ENCODE measurements at places on chromosomes 1 and 21.

- DNase-seq, result peak; percentile 71
Observed at GRCh38 chr1:110339407-110340206, 430 bp downstream of the RBM15 start.

- DNase-seq, result peak; percentile 32
Observed at GRCh38 chr1:172658871-172659453, at the start of gene FASLG. Gene FASLG, plus strand, starts transcription at chr1:172659103. Its CDS starts 99 bp downstream, at chr1:172659202.

DNA sequence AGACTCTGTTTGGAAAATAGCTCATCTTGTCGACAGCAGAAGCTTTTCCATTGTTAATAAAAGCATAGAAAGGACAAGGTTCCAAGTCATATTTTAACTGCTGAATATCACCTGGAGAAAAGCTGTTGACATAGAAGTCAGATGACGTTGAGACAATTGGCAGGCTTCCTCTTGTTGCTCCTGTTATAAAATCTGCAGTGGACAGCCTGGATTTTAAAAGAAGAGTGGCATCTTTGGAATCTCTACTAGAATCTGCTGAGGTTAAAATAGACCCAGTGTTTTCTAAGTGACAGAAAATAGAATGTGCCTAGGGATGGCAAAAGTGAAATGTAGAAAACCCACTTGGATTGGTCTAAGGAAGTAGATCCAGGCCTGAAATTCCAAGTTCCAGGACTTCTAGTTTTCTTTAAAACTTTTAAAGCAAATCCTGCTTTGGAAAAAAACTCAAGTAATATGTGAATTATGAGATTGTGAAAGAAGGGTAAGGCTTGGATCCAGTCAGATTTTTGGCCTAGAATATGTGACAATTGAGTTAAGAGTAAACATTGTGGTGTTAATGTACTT, 53.6 kb upstream of the NEXN start:
- no peak for DNase-seq

- DNase-seq, result no peak
Observed at GRCh38 chr1:41876576-41877445, 41.9 kb downstream of the HIVEP3 start.

- DNase-seq, result no peak
Observed at GRCh38 chr1:18241891-18242290, 134.3 kb downstream of the IGSF21 start.

GRCh38 chr21:27070861-27071670, 104.2 kb upstream of the ADAMTS5 start:
- no peak for DNase-seq

GRCh38 chr1:34113887-34114286, 51.1 kb downstream of the CSMD2 start:
- peak; percentile 23 for DNase-seq

GRCh38 chr1:93446837-93447451, 974 bp upstream of the FNBP1L start:
- peak; percentile 91 for DNase-seq

DNA sequence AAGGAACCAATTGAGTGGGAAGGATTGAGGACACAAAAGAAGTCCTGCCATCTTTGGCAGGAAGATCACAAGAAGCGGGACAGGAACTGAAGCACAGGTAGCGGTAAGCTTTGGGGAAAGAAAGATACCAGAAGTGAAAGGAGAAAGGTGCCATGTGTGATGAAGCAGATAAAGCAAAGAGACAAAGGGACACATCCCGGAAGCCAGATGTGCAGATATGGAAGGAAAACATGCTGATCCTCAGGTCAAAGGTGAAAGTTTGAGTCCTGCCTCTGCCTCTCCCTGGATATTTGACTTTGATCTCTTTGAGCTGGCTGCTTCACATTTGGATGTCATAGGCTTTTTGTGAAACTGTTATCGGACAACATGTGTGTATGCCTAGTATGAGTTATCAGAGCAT, 34.0 kb downstream of the ACP6 start:
- no peak for DNase-seq

DNA sequence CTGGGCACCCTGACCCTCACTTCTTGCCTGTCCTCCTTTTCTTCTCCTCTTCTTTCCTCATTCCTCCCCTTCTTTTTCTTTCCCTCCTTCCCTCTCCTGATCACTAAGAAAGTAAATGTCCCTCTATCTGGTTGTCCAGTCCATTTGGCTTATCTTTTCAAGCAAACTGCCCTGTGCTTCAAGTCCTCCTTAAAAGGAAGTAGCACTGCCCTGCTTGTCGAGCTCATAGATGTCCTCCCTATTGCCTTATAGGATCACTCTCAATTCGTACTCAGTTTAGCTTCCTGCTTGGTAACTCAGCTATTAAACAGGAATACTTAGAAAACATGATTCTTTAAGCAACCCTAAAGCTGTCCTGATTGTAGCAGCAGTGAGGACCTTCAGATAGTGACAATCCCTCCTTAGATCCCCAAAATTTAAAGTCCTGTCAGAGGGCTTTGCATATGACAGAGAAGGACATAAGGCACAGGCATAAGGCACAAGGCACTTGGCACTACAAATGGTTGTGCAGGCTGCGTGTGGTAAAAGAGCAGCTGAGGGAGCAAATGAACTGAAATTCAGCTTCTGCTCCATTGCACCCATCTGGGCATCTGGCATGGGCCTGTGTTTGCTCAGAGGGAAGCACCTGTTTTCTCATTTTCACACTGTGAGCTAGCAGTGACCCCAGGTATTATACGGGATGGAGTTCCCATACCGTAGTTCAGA, 26.1 kb upstream of the SLAMF6 start:
- DNase-seq, result no peak

GRCh38 chr1:201190005-201190404, 619 bp upstream of the IGFN1 start:
- DNase-seq, result no peak

- no peak for DNase-seq
Observed at GRCh38 chr1:5493851-5494311, 498.3 kb downstream of the NPHP4 start.

DNA sequence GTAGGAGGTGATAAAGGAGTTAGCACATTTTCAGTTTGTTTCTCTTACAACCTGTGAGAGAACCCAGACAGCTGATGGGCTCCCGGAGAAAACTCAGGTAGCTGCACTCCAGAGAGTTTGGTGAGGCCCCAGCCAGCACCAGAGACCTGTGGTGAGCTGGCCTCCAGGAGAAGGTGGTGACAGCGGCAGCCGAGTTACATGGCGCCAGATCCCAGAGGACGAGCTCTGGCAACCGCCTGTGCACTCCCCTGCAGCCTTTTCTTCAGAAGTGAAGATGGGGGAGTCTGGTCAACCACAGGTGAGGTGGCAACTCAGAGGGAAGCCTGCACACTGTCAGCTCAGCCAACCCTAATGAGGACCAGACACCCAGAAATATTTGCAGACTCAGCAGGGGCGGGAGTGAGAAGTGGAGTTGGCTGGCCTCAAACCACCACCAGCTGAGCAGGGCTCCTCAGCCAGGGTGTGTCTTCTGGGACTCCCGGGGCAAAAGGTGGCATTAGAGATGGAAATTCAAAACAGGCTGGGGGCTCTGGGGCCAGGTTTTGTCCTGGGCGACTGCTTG, 209.7 kb downstream of the SETD4 start:
- DNase-seq, result no peak

DNA sequence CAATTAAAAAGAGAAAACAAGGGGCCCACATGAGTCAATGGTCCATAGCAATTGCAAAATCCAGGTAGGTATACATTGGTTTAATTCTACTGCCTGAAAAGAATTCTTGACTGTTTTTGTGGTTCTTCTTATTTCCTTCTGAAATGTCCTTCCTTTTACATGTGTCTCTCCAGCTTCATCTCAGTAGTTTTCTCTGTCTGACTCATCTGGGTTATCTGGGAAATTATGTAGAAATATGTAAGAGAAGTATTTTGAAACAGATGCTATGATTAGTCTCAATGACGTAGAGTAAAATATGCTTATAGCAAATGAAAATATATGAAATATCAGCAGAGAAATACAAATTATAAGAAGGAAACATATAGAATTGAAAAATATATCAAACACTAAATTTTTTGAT, 953.2 kb downstream of the BRINP3 start:
- DNase-seq, result no peak

DNA sequence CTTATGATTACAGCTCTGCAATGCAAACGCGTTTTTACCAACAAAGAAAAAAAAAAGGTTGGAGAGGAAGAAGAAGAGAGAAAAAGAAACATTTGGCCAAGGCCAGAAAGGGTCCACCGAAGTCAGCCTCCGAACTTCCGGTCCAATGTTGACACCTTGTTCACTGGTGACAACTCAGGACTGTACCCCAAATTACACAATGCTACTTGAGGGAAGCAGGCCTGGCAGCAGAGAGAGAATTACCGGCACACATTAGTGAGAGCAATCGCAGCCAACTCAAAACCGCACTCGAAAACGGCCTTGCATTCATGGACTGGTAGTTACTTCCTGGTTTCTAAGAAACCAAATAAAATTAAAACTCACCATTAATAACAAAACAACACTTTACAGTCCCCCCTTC, 652.5 kb downstream of the KIF26B start:
- peak; percentile 53 for DNase-seq

DNA sequence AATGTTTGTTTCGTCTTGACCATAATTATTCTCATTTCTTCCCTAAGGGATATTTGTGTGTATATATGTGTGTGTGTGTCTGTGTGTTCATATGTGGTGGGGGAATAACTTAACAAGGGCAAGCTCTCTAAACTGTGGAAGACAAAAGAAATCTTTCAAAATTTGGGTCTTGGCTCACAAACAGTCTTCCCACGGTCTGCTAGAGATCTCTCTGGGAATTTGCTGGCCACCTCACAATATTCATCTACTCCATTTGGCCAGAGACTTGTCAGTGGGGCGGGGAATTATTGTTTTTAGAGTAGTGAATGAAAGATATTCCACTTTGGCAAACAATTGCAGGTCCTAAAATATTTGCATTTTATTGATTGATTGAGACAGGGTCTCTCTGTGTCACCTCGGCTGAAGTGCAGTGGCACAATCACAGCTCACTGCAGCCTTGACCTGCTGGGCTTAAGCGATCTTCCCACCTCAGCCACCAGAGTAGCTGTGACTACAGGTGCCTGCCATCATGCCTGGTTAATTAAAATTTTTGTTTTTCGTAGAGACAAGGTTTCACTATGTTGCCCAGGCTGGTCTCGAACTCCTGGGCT, 8.0 kb upstream of the EIF2B3 start:
- no peak for DNase-seq

- DNase-seq, result no peak
Observed at GRCh38 chr1:215082532-215083382, at the start of gene KCNK2. Gene KCNK2, plus strand, starts transcription at chr1:215082737. Its CDS starts 649 bp downstream, at chr1:215083386.

DNA sequence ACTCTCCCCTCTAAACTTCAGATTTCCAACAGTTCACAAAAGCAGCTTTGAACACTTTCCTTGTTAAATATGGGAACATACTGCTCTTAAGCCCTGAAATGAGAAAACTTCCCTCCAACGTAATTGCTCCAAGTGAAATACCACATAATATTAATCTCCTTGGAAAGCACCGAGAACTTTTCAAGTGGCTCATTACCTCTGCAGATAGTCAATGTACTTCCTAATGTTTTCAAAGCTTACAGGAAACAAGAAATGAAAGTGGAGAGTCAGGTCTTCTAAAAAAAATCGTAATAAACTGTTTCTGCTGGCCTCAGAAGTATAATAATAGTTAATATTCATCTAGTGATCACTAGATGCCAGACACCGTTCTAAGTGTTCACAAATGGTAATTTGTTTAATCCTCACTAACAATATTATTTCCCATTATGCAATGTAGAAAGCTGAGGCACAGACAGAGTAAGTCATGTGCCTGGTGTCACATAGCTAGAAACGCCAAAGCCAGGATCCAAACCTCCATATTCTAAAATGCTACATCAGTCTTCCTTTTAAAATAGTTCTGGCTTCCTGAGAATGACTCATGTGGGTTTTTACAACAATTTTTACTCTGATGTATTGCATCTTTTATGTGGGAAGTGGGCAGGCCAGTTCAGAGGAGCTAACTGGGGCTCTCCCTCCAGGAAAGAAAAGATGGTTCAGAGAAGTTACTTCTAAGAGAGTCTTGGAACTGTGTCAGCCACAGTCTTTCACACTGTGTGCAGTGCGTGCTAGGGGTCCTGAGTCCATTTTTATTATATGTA, 177.2 kb downstream of the PLPPR4 start:
- no peak for DNase-seq

GRCh38 chr1:241990040-241990439, 8.9 kb downstream of the MAP1LC3C start:
- no peak for DNase-seq

DNA sequence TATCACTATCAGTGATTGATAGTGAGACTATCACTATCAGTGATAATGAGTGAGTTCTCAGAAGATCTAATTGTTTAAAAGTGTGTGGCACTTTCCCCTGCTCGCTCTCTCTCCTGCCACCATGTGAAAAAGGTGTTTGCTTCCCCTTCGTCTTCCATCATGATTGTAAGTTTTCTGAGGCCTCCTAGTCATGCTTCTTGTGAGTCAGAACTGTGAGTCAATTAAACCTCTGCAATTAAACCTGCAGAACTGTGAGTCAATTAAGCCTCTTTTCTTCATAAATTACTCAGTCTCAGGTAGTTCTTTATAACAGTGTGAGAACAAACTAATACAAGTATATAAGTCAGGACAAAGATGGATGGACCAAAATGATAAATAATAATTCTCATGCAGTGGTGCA, 7.0 kb upstream of the IL23R start:
- no peak for DNase-seq

DNA sequence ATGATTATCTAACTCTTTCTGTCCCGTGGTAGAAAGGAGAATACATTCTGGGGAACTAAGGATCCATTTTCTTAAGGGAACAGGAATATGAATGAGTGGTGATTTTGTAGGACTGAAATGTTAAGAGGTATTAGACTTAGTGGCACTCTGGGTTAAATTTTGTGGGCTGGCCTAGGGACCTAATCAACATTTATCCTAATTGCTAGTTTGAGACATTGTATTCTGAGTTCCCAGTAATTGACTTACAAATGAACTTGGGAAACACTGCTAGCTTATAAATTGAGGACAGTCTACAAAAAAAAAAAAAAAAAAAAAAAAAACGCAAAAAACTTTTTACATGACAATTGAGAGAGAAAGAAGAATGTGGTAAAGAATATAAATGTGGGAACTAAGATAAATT, 136.6 kb upstream of the ZP4 start:
- no peak for DNase-seq

DNA sequence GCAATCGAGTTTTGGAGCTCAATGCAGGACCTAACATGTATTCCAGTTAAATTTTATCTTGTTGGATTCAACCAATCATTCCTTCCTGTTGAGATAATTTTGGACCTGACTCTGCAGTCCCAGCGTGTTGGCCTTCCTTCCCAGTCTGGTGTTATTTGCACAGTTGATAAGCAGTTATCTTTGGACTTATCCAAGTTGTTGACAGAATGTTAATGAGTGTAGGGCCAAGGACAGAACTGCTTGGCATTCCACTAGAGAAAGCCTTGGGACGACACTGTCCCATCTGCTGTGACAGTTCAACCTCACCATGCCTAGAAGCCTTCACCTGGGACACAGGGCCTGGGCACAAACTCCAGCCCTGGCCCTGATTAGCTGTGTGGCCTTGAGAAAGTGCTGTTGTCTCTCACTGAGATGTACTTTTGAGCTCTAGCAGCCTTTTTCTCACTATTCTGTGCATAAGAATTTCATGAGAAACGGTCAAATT, 104.1 kb upstream of the SLC25A33 start:
- no peak for DNase-seq

DNA sequence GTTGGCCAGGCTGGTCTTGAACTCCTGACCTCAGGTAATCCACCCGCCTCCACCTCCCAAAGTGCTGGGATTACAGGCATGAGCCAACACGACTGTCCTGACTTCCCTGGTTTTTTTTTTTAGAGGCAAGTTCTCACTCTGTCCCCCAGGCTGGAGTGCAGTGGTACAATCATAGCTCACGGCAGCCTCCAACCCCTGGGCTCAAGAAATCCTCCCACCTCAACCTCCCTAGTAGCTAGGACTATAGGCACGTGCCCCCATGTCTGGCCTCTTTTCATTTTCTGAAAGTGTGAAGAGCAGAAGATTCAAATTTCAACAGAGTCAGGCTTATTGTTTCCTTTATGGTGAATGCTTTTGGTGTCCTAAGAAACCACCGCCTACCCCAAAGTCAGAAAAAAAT, 21.7 kb upstream of the SOX13 start:
- DNase-seq, result no peak

Data from hematopoietic multipotent progenitor cell treated with erythropoietin and hydrocortisone succinate and interleukin-3 and kit ligand, for 6 days (in vitro differentiated cells).